ENCODE measurements at places on chromosomes 3 and 15.

- DNase-seq: no peak
Measured at GRCh38 chr15:96978937-96979473, 648.5 kb downstream of the NR2F2 start.

- peak; percentile 20 for DNase-seq
Measured at GRCh38 chr3:14647976-14648955, 3.3 kb upstream of the CCDC174 start.

DNA sequence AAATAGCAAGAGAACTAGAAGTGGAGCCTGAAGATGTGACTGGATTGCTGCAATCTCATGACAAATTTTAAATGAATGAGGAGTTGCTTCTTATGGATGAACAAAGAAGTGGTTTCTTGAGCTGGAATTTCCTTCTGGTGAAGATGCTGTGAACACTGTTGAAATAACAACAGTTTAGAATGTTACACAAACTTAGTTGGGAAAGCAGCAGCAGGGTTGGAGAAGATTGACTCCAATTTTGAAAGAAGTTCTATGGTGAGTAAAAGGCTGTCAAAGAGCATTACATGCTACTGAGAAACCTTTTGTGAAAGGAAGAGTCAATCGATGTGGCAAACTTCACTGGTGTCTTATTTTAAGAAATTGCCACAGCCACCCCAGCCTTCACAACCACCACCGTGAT is 220.9 kb upstream of the LRRFIP2 start:
- DNase-seq: no peak

DNA sequence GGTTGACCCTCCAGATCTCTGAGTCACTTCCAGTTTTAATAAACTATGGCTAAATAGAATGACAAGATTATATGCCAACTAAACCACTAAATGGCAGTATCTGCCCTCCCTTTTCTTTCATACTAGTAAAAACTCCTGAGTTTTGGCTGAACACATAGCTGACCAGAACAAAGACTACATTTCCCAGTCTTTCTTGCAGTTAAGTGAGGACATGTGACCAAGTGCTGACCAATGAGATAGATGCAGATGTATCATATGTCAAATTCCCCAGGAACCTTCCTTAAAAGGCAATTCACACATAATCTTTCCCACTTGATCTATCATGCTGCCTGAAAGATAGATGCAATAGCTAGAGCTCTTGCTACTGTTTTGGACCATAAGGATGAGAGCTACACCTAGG is 191.3 kb downstream of the SHOX2 start:
- DNase-seq: no peak

GRCh38 chr15:59290295-59291212 is 82.1 kb downstream of the MYO1E start:
- no peak for DNase-seq

DNA sequence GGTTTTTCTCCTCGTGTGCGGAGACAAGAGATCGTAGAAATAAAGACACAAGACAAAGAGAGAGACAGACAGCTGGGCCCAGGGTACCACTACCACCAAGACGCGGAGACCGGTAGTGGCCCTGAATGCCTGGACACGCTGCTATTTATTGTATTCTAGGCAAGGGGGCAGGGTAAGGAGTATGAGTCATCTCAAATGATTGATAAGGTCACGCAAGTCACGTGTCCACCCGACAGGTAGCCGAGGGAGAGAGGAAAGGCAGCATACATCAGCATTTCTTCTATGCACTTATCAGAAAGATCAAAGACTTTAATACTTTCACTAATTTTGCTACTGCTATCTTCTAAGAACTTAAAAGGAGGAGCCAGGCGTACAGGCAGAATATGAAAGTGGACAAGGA is 28.2 kb downstream of the MYL3 start:
- DNase-seq: no peak

DNA sequence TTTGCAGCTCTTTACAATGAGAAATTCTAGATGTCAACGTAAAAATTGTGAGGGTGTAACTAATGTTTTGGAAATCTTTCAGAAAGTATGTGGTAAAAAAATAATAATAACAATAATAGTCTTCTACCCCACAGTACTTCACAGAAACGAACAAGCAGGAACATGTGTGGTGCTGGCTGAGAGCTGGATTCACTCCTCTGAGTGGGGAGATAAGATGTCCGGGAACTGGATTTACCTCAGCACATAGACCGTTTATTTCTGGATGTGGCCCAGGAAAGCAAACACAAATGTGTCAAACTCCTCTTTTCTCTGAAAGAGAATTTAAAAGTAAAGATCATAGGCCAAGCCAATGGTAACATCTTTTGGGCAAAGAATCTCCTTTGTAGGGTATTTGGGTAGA is 103.4 kb downstream of the SLC49A4 start:
- DNase-seq: no peak

DNA sequence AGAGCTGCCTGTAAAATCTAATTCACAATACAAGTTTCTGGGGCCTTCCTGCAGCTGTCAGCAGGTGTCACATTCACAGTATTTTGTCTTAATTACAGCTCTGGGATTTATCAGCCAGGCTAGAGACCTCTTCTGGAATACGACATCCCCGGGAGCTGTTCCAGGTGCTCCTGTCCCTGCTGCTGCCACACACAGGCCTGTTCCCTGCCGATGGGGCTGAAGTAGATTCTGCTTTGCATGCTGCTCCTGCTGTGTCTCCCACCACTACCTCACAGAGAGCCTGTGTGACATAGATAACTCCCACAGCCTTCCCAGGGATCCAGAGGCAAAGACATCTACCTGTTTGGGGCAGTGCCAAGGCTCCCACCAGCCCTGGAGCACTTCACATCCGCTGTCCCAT is 20.4 kb downstream of the COLQ start:
- no peak for DNase-seq

GRCh38 chr15:33330931-33331330 is 20.2 kb downstream of the RYR3 start:
- no peak for DNase-seq

DNA sequence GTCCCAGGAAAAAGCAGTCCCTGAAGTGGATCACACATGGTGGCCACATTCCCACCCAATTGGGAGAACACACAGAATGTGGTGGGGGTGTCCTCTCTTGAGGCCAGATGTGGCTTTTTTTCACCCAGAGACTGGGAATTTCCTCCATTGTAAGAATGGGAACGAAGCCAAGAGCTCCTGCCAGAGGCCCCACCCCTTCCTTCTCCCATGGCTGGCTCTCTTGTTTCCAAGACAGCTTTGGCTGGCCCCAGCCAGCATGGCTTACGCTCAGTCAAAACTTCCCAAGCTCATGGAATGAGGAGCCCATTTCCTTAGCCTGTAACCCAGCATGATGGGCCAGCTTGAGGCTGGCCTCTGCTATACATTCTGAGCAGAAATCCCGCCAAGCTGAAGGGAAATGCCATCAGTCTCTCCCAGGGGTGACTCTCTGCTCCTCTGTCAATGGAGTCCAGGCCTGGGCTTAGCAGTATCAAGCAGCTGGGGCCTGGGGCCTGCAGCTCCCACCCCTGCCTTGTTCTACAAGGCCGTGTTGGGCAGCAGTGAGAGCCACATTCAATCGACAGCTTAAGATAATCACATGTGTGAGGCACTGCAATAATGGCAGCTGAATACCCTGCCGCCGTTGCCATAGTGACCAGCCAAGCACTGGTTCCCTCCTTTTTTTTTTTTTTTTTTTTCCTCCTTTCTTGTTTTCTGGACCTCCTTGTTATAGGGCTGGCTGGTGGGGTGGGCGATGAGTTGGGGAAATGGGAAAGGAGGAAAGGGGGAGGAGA is 142.4 kb downstream of the EPHB1 start:
- DNase-seq: peak; percentile 87

DNA sequence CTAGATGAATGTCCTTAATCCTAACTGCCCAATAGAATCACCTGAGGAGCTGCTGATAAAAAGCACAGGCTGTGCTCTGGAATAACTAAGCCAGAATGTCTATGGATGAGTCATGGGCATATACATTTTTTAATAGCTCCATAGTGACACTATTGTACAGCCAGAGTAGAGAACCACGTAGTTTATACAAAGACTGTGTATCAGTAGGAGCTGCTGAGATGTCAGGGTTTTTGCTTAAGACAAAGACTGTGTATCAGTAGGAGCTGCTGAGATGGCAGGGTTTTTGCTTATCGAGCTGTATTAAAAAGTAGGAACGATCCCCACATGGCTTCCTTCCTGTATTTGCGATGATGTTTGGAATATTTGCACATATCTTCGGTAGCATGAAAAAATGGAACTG is 137.4 kb downstream of the SV2B start:
- no peak for DNase-seq

DNA sequence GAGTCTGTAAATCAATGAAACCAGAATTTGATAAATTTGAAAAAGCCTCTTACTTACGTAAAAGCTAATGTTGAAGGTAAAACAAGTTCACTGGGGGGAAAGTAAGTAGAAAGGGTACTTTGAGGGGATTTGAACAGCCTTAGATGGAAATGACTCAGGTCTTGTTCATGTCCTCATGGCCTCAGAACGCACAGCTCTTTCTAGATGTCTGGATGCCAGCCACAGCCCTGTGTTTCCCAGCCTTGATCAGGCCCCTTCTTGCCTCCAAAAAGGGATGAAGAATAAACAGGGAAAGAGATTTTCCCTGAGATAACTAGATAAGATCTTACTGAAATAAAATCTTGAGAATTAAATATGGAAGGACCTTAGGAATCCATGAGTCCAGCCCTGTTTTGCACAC is 237.1 kb upstream of the GOLGA6L4 start:
- DNase-seq: no peak

- no peak for DNase-seq
Measured at GRCh38 chr3:32460031-32460749, 42.5 kb downstream of the CMTM6 start.

GRCh38 chr3:150789451-150789850 is 26.5 kb upstream of the SIAH2 start:
- no peak for DNase-seq

GRCh38 chr15:40100947-40101905 is 7.5 kb downstream of the BMF start:
- DNase-seq: no peak

DNA sequence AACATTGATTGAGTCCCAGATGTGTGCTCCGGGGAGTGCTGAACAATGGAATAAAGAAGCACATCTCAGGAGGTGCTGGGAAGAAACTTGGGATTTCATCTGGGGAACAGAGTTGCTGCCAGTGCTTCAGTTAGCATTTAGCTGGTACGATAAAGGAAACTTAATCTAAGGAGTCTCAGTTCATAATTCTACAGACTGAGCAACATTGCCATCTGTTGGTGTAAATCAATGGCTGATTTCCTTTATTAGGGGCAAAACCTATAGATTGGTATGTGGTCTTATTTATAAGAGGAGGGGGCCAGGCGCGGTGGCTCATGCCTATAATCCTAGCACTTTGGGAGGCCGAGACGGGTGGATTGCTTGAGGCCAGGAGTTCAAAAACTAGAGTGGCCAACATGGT is 8.9 kb downstream of the MKRN2OS start:
- DNase-seq: no peak

GRCh38 chr15:90318591-90318990 is 33.5 kb upstream of the ZNF774 start:
- DNase-seq: no peak

DNA sequence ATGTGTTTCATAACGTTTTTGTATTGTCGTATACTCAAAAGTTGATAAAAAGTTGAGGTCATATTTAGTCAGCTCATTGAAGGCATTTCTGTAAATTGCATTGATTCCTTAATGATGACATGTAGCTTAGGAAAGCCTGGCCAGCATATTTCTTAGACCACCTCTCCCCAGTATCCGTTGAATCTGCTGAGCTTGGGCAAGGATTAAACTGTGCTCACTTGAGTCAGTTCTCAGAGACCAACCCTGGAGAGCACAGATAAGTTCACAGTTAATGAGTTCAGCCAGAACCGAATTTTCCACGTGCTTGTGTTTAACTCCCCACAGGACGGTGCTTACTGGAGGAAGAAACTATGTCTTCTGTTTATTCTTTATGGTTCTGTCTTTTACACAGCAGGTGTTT is 132.7 kb downstream of the SLC25A26 start:
- DNase-seq: no peak

DNA sequence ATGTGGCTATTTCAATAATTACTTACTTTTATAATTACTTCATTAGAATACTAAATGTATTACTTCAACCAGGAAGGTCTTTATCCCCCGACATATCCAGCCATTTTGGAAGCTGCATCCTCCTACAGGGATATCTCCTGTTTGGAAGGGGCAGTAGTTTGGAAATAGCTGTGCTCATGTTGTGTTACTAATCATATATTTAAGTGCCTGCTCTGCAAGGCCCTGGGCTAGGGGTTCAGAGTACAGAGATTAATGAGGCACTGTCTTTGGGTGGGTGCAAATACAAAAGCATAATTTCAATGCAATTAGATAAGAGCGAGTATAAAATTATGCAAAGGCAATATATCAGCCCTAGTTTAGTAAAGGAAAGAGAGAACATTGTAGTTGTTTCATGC is 146.3 kb upstream of the RARB start:
- no peak for DNase-seq

DNA sequence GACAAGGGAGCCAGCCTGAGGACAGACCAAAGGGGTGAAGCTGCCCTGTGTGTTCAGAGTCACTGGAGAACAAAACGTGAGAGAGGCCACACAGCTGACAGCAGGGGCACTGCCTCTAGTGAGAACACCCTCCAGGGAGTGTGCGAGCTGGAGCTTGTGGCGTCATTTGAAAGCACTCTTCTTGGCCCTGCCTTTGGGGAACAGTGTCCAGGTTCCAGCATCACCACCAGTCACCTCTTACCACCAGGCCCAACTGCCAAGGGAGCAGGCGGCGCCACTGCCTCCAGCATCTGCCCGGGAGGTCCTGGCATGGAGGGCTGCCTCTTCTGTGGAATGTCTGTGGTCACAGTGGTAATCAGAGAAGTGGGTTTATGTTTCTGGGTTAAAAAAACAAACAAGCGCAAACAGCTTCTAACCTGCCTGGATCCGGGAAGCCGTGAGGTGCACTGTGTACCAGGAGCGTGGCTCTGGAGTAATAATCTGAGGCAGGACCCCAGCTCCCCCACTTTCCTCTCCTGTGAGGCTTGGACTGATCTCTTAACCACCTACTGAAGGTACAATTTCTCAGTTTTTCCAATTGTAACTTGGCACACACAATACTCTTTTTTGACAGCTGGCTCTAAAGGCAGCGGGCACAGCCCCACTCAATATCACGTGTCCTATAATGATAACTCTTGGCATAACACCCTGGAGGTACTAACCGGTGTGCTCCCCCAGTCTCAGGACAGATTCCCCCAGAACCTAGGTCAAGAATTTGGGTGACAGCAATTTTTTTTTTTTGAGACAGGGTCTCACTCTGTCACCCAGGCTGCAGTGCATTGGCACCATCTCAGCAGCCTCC is 32.2 kb upstream of the CDCP1 start:
- no peak for DNase-seq

GRCh38 chr3:57160765-57161538 is 4.2 kb downstream of the IL17RD start:
- DNase-seq: no peak

Data from WERI-Rb-1 (cell line).